Psoas muscle (tissue), 8 donors: ENCODE measurements at places on chromosomes 11 and 22. TPM values are rescaled to one million over a fixed set of nuclear protein-coding genes. Genes with fewer than 3 reads are reported as not detected.

DGCR6L gene
- total RNA-seq: 44.9 TPM

HDHD5 gene
- total RNA-seq: 32.1 TPM

TSGA10IP gene
- not detected for total RNA-seq

IL10RA gene
- total RNA-seq: 2.2 TPM

WNT7B gene
- total RNA-seq: not detected

CTSW gene
- total RNA-seq: 0.22 TPM

PLEKHB1 gene
- total RNA-seq: 13.7 TPM

TPST2 gene
- total RNA-seq: 22.1 TPM

DNA sequence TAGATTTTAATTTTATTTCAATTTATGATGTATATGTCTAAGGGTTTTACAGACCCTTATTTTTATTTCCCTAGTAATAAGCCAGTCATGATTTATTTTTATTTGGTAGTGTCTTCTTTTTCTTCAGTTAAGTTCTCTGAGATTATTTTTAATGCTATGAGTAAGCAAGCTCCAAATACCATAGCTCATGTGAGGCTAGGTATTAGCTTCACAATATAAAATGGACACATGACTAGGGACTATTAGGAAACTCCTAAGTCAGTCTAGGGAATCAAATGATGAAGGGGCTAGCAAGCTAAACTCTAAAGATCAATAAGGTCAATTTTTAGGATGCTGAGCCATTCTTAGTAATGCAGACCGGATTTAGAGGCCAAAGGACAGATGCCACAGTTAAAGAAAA is 45.9 kb downstream of the CKAP5 start:
- H3K4me1 ChIP-seq: peaks cover 18% of the 10 kb centered on the region
- H3K36me3 ChIP-seq: peaks cover 4% of the 10 kb centered on the region
- no peaks in the 10 kb centered on the region for H3K27me3 ChIP-seq

- H3K27ac ChIP-seq: no peak overlapping the region
- no peaks in the 10 kb centered on the region for H3K27me3 ChIP-seq
- no peaks in the 10 kb centered on the region for H3K4me1 ChIP-seq
- H3K36me3 ChIP-seq: no peaks in the 10 kb centered on the region
- DNase-seq: no peak
- no peak overlapping the region for H3K4me3 ChIP-seq
Measured at GRCh38 chr11:31243706-31244105, 125.8 kb downstream of the DCDC1 start.

- DNase-seq: no peak
- H3K4me1 ChIP-seq: peaks cover 88% of the 10 kb centered on the region
- no peaks in the 10 kb centered on the region for H3K27me3 ChIP-seq
- no peak overlapping the region for H3K4me3 ChIP-seq
Measured at GRCh38 chr22:19108807-19109197, 13.4 kb downstream of the DGCR2 start.

GRCh38 chr11:128962896-128963295 is 20.2 kb upstream of the TP53AIP1 start:
- no peak overlapping the region for H3K4me3 ChIP-seq
- H3K27ac ChIP-seq: no peak overlapping the region
- H3K36me3 ChIP-seq: no peaks in the 10 kb centered on the region
- no peak for DNase-seq
- H3K27me3 ChIP-seq: no peaks in the 10 kb centered on the region

- H3K27ac ChIP-seq: no peak overlapping the region
- no peaks in the 10 kb centered on the region for H3K27me3 ChIP-seq
- DNase-seq: no peak
- no peak overlapping the region for H3K4me3 ChIP-seq
- H3K4me1 ChIP-seq: no peaks in the 10 kb centered on the region
Measured at GRCh38 chr22:46974077-46974476, 211.6 kb downstream of the TBC1D22A start.

- no peak overlapping the region for H3K27ac ChIP-seq
- no peaks in the 10 kb centered on the region for H3K27me3 ChIP-seq
- no peak overlapping the region for H3K4me3 ChIP-seq
- H3K4me1 ChIP-seq: peaks cover 11% of the 10 kb centered on the region
- no peaks in the 10 kb centered on the region for H3K36me3 ChIP-seq
Measured at GRCh38 chr22:46846150-46846831, 83.8 kb downstream of the TBC1D22A start.

DNA sequence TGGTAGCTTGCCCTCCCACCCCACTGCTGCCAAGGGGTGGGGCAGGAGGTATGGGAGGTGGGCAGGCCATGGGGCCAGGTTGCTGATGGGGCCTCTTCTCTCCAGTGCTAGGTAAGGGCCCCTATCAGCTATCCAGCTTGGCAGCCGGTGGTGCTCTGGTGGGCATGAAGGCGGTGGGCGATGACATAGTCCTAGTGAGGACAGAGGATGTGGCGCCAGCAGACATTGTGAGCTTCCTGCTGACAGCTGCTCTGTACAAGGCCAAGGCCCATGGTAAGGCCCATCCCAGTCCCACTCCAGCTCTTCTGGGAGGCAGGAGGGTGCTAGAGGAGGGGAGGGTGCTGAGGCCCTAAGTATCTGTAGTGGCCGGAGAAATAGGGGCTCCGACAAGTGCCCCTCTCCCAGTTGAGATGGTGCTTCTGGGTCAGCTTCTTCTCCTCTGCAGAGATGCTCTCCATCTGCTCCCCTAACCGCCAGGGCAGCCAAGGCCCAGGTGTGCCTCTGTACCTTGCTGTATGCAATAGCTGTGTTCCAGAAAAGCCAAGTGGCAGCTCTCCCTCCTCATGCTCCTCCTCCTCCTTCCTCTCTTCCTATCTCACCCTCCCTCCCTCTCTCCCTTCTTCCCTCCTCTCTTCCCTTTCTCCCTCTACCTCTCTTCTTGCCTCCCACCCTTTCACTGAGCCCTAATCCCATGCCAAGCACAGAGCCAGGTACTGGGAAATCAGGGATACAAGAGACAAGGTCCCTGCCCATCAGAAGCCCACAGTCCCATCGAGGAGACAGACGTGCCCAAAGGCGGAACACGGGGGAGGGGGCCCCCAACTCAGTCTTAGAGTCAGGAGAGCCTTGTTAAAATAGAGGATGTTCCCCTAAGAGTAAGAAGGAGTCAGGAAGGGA is 55.3 kb downstream of the OTOG start:
- H3K36me3 ChIP-seq: no peaks in the 10 kb centered on the region
- H3K27ac ChIP-seq: no peak overlapping the region
- no peak overlapping the region for H3K4me3 ChIP-seq
- no peaks in the 10 kb centered on the region for H3K27me3 ChIP-seq
- H3K4me1 ChIP-seq: no peaks in the 10 kb centered on the region
- no peak for DNase-seq

- no peak overlapping the region for H3K27ac ChIP-seq
- H3K27me3 ChIP-seq: no peaks in the 10 kb centered on the region
- H3K4me1 ChIP-seq: no peaks in the 10 kb centered on the region
- no peak overlapping the region for H3K4me3 ChIP-seq
- H3K36me3 ChIP-seq: peaks cover 25% of the 10 kb centered on the region
Measured at GRCh38 chr11:74870485-74870884, 78.4 kb downstream of the XRRA1 start.

DNA sequence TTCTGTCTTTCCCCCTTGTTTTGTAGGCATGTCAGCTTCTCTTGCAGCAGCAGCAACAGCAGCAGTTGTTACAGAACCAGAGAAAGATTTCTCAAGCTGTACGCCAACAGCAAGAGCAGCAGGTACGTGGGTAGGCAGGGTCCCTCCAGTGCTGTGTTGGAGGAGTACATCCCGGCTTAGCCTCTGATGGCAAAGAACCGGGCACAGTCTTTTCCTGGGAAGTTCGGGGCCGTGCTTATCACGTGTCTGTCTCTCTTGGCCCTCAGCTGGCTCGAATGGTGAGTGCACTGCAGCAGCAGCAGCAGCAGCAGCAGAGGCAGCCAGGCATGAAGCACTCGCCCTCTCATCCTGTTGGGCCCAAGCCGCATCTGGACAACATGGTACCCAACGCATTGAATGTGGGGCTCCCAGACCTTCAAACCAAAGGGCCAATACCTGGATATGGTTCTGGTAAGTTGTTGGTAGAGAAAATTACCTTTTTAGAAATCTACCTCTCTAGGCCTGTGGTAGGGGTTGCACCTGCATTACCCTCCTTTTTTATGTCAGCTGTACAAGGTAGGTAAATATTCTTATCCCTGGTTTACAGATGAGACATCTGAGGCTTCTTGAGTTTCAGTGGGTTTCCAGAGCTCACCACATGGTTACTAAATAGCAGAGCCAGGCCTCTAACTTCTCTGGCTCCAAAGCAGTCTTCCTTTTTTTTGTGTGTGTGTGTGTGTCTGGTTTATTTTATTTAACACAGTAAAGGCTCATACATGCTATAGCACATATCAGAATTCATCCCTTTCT is 45.2 kb upstream of the ADSL start:
- no peaks in the 10 kb centered on the region for H3K4me1 ChIP-seq
- no peak for DNase-seq

DNA sequence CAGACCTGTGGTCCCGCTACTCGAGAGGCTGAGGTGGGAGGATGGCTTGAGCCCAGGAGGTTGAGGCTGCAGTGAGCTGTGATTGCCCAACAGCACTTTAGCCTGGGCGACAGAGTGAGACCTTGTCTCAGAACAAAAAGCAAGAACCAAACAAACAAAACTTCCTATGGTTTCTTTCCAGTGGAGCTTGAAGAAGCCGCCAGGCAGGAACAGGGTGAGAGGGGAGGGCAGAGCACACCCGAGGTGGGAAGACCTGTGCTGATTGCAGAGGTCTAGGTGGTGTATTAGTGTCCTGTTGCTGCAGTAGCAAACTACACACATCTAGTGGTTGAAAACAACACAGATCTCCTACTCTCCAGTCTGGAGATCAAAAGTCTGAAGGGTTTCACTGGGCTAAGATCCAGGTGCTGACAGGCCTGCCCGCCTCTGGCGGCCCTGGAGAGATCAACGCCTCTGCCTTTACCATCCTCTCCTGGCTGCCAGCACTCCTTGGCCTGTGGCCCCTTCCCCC is 10.5 kb downstream of the ARHGEF17 start:
- no peaks in the 10 kb centered on the region for H3K27me3 ChIP-seq
- DNase-seq: no peak
- no peaks in the 10 kb centered on the region for H3K36me3 ChIP-seq

- H3K27ac ChIP-seq: no peak overlapping the region
- no peak overlapping the region for H3K4me3 ChIP-seq
- peak; percentile 39 for DNase-seq
- H3K27me3 ChIP-seq: peaks cover 2% of the 10 kb centered on the region
- no peaks in the 10 kb centered on the region for H3K36me3 ChIP-seq
Measured at GRCh38 chr22:48647606-48648515, 1179.8 kb downstream of the BRD1 start.

DNA sequence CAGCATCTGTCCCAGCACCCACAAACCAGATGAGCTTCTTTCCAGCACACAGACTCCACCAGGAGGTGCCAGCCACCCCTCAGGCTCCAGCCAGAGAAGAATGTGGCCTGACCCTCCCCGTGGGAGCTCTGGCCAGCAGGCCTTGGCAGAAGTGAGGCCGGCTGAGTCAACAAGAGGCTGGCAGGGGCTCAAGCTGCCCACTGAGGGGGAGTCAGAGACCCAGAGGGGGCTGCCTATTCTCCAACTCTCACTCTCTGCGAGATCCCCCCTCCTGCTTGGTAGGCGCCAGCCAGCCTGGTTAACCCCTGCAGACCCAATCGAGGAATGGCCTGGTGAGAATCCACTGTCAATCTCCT is 10.6 kb upstream of the CDC42EP1 start:
- no peaks in the 10 kb centered on the region for H3K36me3 ChIP-seq
- no peak overlapping the region for H3K27ac ChIP-seq
- peaks cover 28% of the 10 kb centered on the region for H3K27me3 ChIP-seq
- DNase-seq: no peak
- H3K4me1 ChIP-seq: peaks cover 9% of the 10 kb centered on the region

- H3K36me3 ChIP-seq: peaks cover 100% of the 10 kb centered on the region
- no peak overlapping the region for H3K4me3 ChIP-seq
- DNase-seq: no peak
- H3K4me1 ChIP-seq: peaks cover 23% of the 10 kb centered on the region
Measured at GRCh38 chr22:30344447-30345200, 12.1 kb downstream of the SF3A1 start.

- peaks cover 5% of the 10 kb centered on the region for H3K4me1 ChIP-seq
- no peaks in the 10 kb centered on the region for H3K27me3 ChIP-seq
- DNase-seq: no peak
- no peaks in the 10 kb centered on the region for H3K36me3 ChIP-seq
- no peak overlapping the region for H3K27ac ChIP-seq
- H3K4me3 ChIP-seq: no peak overlapping the region
Measured at GRCh38 chr11:35962369-35963138, 18.7 kb downstream of the LDLRAD3 start.
